ENCODE measurements at places on chromosomes 5 and 9.

DNA sequence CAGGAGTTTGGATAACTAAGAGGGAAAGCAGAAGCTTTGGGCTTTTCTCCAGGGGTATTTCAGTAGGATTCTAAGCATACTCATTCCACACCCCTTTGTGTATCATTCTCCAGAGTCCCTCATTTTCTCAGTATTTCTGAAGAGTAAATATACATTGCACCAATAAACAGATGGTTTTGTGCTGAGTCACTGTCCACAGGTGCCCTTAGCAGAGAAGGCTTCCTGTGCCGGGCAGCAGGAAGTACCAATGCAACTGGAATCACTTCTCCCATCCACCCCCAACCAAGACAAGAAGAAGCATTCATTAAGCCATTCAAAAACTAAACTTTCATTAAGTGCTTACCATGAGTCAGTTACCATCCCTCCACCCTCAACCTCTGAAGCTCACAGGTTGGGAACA, 3.6 kb upstream of the CCNJL start:
- peak; percentile 41 for DNase-seq

DNA sequence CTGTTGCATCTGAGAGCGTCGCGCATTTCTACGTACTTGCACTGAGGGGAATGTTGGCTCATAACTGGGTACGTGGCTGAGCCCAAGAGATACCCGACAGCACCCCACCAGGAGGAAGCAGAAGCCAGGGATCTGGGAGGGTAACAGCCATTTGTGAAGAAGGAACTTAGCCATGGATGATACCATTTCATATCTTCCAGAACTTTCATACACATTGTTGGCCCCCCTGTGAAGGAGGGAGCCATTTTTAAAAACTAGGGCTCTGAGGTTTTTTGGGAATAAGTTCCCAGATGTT, 101.4 kb upstream of the SLC44A1 start:
- DNase-seq = no peak

GRCh38 chr5:95590880-95591279, 29.0 kb upstream of the GPR150 start:
- DNase-seq = peak; percentile 1

DNA sequence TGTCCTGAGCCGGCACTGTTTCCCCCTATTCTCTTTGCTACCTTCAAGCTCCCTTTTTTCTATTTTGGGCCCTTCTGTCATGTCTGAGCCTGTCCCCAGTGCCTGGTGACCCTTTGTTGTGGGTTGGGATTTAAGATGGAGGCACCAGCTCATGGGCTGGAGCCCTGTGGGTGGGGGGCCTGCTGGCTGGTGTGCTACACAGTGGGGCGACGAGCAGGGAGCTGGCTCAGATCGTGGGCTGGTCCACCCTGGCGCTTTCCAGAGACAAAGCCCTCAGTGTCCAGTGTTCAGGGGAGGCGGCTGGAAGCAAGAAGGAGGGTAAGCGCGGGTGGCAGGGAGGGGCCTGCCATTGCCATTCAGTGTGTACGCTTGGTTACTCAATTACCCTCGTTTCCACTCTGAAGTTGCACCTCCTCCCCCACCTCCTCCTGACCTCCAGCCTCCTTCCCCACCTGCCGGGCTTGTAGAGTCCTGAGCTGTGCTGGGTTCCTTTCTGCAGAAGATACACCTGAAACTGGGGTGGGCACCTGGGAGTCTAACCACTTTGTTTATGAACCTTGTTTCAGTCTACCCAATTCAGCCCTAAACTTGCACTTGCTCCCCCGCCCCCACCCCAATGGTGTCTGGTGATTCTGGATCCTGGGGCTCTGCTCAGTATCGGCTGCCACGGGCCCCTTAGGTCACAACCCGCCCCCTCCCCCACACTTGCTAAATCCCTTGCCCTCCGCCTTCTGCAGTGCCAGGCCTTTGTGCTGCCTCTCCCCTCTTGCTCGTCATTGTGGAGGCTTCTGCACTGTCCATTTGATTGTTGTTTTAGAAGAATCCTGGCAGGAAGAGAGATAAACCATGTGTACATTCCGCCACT, 49.9 kb downstream of the MVB12B start:
- no peak for DNase-seq

GRCh38 chr5:172855597-172856292, 21.7 kb downstream of the ERGIC1 start:
- no peak for DNase-seq

GRCh38 chr5:159027504-159027903, 72.2 kb downstream of the EBF1 start:
- DNase-seq = no peak

- no peak for DNase-seq
Measured at GRCh38 chr9:2413160-2413805, 208.3 kb upstream of the VLDLR start.

- peak; percentile 81 for DNase-seq
Measured at GRCh38 chr9:134325813-134326723, at the start of gene RXRA. Gene RXRA (plus strand): TSS chr9:134326455. CDS start chr9:134326632, 177 bp downstream.

DNA sequence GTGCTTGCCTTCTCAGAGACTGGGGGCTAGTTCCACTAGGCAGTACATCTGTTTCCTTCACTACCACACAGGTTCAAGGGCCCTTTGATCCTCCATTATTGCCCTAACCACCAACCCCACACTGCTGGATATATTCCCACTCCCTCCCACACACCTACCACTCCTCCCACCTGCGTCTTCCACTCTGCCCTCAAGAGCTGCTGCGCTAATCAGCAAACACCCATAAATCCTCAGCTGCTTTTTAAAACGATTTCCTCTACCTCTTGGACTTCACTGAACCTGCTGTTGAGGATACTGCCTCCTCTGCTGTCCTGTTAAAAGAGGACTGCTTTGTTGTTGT, 120.9 kb downstream of the MAPKAP1 start:
- no peak for DNase-seq

Data from astrocyte of the spinal cord (primary cell).